ENCODE measurements at places on chromosomes 2 and 18. TPM values are rescaled to one million over a fixed set of nuclear protein-coding genes. Genes with fewer than 3 reads are reported as not detected.

Gene CASP8
- 22.0 TPM for total RNA-seq

Gene PDIA6
- total RNA-seq, result 549 TPM

Gene DCAF17
- 20.7 TPM for total RNA-seq

Gene VWA3B
- total RNA-seq, result not detected

Gene LOXL3
- total RNA-seq, result 53.9 TPM

Gene DYNAP
- total RNA-seq, result not detected

Gene C2orf15
- not detected for total RNA-seq

All from smooth muscle cell of trachea (primary cell).